Femur (tissue), 1 donor: ENCODE measurements at places on chromosomes 7 and 10.

DNA sequence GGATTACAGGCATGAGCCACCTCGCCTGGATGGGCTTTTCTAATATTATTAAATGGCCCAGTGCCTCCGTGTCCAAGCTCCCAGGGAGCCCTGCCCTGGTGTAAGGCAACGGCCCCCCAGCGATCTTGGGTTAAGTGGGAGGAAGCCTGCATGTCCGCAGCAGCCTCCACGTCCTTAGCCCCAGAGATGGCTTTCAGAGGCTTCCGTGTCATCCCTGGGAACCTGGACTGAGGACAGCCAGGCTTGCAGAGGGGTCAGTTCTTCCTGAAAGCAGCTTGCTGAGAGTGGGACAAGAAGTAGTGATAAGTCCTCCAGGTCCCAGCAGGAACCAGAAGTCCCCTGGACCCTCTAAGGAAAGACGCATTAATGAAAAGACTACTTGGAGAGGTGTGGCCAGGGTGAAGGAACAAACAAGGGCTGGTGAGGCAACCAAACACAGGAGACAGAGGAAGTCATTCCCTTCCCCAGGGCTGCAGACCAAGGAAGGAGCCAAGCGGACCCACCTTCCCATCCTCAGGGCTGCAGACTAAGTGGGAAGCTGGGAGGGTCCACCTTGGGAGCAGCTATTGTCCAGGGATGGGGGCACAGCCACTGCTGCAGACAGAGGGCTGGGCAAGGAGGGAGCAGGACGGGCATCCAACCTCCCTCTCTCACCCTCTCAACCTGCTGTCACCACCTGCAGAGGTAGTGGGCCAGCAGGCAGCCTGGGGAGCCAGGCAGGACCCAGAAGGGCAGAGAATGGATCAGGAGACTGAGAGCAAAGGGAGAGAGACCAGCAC is 13.0 kb upstream of the INSIG1 start:
- DNase-seq, result no peak

GRCh38 chr10:49187950-49188761 is at the start of gene TMEM273:
Gene TMEM273 (minus strand): TSS chr10:49188391. CDS start chr10:49188336, 55 bp downstream.
- peak; percentile 70 for DNase-seq

GRCh38 chr10:101393378-101393777 is 39.4 kb downstream of the BTRC start:
- DNase-seq, result no peak

GRCh38 chr7:100053215-100053614 is 3.6 kb downstream of the ZSCAN21 start:
- peak; percentile 64 for DNase-seq

GRCh38 chr10:8017277-8017676 is 37.2 kb upstream of the GATA3 start:
- no peak for DNase-seq

GRCh38 chr10:1188558-1189135 is 132.5 kb downstream of the WDR37 start:
- no peak for DNase-seq

DNA sequence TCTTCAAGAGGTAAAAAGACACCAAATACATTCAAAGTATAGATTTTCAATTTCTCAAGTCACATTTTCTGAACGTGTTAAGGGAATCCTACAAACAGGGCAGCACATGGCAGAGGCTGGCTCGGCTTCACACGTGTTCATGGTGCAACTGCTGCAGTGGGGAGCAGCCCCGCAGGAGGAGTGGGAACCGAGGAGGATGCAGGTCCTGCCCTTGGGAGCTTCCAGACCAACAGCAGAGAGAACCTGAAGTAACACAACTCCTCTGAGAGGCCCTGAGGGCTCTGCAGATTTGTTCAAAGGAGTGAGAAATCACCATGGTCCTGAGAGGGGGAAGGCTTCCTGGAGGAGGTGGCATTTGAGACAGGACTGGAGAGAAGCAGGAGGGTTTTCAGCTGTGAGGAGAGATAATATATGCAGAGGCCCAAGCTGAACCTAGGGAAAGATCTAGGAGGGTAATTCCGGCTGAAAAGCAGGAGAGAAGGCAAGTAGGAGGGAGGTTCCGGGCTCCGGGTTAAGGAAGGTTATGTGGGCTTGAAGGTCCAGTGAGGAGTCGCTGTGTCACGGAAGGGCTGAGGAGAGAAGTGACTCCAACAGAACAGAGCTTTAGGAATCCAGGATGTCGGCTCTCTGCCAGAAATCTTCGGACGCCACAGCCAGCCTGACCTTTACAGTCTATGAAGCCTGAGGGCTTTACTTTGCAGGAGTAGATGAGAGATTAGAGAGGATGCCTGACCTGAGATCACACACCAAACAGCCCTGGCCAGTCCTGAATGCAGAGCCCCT is 77.5 kb downstream of the GPR26 start:
- DNase-seq, result no peak

DNA sequence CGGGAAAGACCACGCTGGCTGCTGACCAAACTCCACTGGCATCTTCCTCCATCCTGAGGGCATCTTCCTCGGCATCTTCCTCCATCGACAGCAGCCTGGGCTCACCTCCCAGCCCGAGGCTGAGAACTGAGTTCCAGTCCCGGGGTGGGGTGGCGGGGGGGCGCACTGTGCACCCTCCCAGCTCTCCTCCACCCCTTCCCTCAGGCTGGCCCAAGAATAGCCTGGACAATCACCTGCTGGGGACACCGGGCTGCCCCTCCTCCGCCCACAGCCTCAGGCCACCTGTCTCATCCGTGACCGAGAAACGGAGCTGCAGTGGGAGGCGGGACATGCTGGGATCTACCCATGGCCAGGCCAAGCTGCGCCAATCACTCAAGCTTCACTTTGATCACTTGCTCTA is 37.2 kb downstream of the DIP2C start:
- DNase-seq, result no peak

DNA sequence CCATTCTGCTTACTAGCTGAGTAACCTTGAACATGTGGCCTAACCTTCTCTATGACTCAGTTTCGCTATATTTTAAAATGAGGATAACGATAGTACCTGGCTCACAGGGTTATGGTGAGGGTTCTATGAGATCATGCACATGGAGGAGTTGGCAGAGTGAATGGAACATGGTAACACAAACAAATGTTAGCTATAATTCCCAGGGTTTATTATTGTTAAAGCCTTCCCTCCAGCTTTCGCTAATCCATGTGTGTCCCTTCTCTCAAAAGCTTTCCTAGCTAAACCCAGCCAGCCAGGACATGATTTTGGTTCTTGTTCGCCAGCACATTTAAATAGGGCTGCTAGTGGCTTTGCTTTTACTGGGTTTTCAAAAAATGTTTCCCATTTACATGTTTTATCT is 361.0 kb upstream of the NFE2L3 start:
- DNase-seq, result no peak

- no peak for DNase-seq
Observed at GRCh38 chr10:52334595-52334994, 20.5 kb downstream of the DKK1 start.
